ENCODE measurements at places on chromosomes 13 and 19. TPM values are rescaled to one million over a fixed set of nuclear protein-coding genes. Genes with fewer than 3 reads are reported as not detected.

GRCh38 chr13:20993661-20994440 lies 67.5 kb downstream of the LATS2 start:
- DNase-seq = no peak

GRCh38 chr13:21932578-21932977 lies 261.7 kb downstream of the FGF9 start:
- no peak for DNase-seq

GRCh38 chr13:111632906-111633305 lies 312.5 kb downstream of the TEX29 start:
- DNase-seq = no peak

KLK7 gene
- not detected for total RNA-seq

DNA sequence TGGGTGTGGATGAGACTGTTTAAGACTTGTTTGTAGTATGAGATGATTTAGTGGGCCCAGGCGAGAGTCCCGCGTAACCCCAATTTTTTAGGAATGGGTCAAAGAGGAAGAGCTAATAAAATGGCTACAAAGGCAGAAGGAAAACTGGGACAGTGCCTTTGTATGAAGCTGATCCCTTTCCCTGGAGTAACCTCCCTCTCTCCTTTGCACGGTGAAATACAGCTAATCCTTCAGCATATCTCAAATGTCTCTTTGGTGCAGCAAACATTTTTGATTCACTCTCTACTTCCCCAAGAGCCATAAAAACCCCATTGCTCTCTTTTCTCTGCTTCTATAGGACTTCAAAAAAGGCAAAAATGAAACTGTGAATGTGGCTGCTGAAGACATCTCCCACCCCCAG lies 473.8 kb downstream of the KLF5 start:
- DNase-seq = no peak

MCF2L gene
- total RNA-seq = 66.5 TPM

GRCh38 chr19:29436591-29437103 lies 89.1 kb upstream of the VSTM2B start:
- no peak for DNase-seq

DNA sequence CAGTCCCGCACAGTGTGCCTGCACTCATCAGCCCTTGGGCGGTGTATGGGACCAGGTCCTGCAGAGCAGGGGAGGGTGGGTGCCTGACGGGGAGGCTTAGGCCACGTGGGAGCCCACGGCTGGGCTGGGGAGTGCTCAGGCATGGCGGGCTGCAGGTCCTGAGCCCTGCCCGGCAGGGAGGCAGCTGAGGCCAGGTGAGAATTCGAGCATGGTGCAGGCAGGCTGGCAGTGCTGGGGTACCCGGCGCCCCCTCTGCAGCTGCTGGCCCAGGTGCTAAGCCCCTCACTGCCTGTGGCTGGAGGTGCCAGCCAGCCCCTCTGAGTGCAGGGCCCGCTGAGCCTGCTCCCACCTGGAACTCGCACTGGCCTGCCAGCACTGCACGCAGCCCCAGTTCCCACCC lies 630.9 kb upstream of the PCDH20 start:
- DNase-seq = no peak

DKKL1 gene
- total RNA-seq = not detected

All from stomach (tissue), 19 donors.